ENCODE measurements at places on chromosomes 3 and 15.
A peak's percentile ranks its signal among the peaks of the same experiment; 100 is the strongest.

DNA sequence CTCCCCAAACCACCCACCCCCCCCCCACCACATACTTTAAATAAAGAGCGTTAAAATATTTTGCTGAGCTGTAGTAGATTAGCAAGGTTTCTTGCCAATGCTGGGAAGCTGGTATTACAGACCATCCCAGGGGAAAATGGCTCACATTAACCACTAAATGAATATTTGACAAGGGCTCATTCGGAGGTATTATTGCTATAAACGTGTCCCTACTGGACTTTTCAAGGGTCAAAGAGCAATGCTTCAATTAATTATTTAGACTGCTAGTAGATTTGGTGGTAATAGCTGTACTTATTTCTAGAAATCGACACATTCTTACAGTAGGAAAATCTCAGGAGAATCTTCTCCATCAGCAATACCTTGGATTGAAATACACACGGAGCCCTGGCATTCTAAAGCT, 5.2 kb downstream of the SOX2 start:
- DNase-seq: no peak

GRCh38 chr3:76410762-76411281, 625.5 kb upstream of the ZNF717 start:
- DNase-seq: no peak

- peak; percentile 74 for DNase-seq
These were observed 81.8 kb downstream of the WWTR1 start for GRCh38 chr3:149575961-149576564.

- DNase-seq: no peak
These were observed 393.6 kb upstream of the TPM1 start for GRCh38 chr15:62648954-62649353.

DNA sequence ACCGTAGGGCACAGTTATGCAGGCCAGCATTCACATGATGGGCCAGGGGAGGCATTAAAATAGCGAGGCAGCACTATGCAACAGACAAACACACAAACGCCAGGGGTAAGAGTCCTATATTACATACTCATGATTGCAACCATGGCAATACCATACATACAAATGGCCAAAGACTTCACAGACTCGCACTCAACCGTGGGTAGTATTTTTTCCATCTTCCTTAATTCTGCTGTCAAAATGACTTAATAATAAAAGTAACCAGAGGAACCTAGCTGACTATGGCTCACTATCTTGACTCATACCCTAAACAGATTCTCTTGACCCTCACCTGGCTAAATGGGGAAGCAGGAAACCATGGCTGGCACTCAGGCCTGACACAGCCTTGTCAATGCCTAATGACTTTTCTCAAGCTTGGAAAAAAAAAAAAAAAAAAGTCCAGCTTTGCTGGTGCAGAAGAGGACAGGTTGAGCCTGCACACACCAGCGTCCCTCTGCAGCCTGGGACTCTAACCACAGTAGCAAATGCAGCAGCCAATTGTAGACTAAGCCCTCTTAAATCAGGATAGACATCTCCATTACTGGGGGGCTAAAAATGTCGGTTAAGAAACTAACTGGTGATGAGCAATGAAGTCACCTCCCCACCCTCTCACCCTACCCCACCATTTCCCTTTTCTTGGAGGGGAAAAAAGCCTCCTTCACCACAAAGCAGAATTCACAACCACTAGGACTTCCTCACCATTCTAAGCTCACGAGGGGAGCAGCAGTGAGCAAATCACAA, 23.1 kb downstream of the CCDC12 start:
- DNase-seq: no peak

GRCh38 chr3:66606126-66606525, 105.3 kb upstream of the LRIG1 start:
- DNase-seq: no peak

DNA sequence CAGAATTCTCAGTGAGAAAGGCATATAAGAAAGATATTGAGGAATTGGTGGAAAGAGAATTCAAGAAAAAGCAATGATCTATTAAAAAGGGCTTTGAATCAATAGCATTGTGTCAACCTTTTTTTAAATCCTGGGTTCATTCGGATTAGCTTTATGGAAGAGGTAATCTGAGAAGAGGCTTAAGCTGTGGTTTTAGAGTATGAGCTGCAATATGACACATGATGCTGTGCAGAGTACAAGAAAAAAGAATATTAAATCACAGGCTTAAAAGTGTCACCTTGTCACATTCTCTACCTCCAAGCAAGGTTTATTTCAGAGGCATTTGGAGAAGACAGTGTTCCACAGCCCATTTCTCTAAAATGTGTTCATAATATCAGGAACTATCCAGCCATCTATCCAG, 128.9 kb downstream of the RTP4 start:
- DNase-seq: no peak

- DNase-seq: no peak
These were observed 147.6 kb downstream of the LRRK1 start for GRCh38 chr15:101066501-101067408.

GRCh38 chr15:81229586-81229985, 32.9 kb downstream of the IL16 start:
- no peak for DNase-seq

DNA sequence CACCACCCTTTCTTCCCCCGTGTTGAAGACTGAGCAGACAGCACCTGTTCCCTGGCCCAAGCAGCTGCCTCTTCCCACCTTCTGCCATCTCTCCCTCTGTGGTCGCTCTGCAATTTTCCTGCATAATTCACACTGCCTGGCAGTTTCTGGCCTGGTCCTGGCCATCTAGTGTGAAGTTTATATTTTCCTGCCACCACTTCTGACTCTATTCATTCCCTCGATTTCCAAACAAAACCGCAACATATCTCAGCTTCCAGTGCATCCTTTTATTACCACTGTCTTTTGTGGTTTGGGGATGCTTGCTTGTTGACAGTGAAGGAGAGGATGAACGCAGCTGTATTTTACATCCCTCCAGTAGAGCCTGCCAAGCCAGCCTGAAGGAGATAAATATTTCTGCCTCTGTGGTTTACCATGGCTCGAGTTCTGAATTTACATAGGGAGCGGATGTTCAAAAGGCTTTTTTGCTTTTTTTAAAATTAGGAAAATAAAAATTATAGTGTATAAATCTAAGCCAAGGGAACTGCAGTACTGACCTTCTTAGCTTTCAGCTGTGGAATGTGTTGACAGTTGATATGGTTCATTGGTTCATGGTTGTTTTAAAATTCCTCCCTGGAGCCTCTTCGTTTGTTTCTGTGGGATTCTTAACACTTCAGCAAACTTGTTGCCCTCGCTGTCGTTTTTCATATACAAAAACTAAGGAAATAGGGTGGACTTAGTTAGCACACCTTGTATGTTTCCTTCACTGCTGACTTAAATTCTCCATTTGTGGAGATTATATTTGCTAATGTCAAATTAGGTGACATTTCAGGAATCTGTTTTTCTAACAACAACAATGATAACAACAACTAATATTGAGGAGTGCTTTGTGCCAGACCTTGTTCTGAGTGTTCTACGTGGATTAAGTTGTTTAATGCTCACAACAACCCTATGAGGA, 250.5 kb downstream of the ADAMTSL3 start:
- peak; percentile 74 for DNase-seq

DNA sequence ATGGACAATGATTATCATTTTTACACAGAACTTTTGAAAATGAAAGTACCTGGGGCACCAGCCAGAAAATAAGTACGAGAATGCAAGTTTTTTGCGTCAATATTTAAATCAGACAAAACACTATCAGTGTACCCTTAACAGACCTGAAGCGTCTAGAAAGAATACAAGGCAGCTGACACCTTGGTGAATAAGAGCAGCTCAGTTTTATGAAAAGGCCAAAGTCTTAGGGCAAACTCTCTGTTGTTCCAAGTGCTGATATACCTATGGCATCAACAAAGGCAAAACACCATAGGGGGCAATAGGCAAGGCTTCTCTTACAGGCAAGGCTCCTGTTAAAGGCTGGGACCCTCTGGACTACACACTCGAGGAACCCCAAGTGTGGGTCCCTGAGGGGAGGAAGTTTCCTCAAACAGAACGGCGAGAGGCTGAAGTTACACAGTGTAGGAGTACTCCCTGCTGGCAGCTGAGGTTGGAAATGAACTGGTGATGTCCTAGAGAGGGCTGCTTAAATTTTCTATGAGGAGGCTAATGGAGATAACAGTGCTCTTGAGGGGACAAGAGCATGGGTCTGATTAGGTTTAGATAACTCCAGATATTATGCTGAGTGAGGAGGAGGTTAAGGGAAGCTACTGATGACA, 291.0 kb downstream of the TIGIT start:
- no peak for DNase-seq

DNA sequence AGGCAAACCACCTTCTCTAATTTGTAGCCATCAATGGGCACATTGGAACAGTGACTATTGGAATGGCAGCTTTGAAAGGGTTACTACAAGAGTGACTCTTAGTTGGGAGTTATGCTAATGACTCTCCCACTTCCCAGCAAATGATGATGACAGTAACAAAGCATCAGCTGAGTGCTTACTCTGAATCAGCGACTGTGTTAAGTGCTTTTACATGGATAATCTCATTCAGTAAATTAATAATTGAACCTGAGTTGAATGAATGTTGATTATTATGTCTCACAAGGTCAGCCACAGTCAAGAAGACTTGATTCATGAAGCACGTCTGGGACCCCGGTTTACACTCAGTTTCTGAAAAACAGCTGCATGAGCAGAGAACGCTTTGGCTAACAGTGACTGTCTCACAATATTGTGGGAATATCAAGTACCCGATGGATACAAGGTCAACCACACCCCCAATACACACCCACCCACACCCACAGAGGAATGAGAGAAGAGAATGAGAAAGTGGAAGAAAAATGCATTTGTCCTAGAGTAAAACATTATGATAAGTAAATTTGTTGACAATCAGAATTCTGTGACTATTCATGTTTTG, 242.0 kb upstream of the FEZF2 start:
- no peak for DNase-seq

- no peak for DNase-seq
These were observed 4.3 kb upstream of the ALPK3 start for GRCh38 chr15:84812842-84813241.

- no peak for DNase-seq
These were observed 82.3 kb downstream of the IQSEC1 start for GRCh38 chr3:12990781-12991480.

GRCh38 chr3:124174910-124175874, 183.3 kb upstream of the ROPN1 start:
- no peak for DNase-seq

- DNase-seq: no peak
These were observed 65.3 kb upstream of the FLNB start for GRCh38 chr3:57942872-57943283.

DNA sequence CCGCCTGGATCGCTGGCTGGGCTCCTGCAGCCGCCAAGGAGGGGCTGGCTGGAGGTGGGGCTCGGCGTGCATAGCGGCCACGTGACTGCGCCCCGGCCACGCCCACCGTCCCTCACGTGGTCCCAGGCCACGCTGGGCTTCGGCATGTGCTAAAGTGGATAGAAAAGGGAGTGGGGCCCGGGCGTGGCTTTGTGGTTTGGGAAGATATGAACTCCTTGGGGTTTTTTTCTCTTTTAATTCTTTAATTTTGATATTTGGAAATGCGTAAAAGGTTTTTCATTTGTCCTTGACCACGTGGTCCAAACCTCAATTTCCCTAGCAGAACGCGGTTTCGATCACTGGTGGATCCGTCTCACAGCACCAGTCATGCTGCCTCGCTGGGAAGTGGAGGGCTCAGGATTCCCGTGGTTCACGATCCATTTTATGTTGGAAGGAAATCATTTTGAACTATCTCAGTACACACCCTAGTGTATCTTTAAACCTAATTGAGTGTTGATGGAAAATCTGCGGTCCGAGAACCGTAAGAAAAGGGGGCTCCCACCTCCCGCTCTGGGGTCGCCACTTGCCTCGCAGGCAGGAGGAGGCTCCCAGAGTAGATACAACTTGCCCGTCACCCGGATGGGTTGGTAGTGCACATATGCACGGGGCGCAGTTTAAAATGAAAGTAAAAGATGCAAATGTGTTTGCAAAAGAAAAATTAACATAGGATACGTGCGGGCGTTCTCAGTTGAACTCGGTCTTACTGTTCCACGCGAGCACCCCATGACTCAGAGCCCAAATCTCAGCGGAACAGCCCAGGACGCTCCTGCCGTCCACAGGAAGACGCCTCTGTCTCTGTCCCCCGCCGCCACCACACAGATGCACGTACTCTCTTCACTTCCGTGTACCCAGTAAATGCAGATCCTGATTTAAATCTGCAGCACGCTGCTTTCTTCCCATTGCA, 141.9 kb downstream of the PGPEP1L start:
- peak; percentile 87 for DNase-seq

GRCh38 chr3:9785602-9786001, 6.7 kb downstream of the TADA3 start:
- DNase-seq: no peak

DNA sequence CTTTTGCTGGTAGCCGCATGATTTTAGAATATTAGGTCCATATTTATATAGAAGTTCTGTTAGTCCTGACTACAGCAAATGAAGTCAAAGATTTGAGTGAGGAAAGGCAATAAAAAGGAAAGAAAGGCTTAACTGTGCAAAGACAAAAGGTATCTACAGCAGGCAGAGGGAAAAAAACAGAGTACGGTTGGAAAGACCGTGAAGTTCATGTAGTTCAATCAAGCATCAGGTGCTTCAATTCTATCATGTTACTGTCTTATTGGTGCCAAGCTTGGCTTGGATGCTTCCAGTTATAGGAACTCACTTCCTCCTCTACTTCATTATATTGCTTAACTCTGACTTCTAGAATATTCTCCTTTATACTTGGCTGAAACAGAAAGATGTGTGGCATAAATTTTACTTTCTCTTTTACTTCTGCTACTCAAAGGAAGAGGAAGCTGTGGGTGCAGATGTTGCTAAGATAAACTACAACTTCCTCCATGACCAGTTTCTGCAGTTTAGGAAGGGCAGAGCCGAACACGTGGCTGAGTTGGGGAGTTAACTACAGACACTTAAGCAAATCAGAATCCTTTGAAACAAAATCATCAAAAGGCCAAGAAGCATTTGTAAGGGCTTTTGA, 72.6 kb upstream of the ZBED2 start:
- DNase-seq: no peak

- no peak for DNase-seq
These were observed 36.2 kb downstream of the NGLY1 start for GRCh38 chr3:25747033-25747432.

GRCh38 chr15:77901921-77902750, 175.4 kb downstream of the TBC1D2B start:
- DNase-seq: peak; percentile 15

DNA sequence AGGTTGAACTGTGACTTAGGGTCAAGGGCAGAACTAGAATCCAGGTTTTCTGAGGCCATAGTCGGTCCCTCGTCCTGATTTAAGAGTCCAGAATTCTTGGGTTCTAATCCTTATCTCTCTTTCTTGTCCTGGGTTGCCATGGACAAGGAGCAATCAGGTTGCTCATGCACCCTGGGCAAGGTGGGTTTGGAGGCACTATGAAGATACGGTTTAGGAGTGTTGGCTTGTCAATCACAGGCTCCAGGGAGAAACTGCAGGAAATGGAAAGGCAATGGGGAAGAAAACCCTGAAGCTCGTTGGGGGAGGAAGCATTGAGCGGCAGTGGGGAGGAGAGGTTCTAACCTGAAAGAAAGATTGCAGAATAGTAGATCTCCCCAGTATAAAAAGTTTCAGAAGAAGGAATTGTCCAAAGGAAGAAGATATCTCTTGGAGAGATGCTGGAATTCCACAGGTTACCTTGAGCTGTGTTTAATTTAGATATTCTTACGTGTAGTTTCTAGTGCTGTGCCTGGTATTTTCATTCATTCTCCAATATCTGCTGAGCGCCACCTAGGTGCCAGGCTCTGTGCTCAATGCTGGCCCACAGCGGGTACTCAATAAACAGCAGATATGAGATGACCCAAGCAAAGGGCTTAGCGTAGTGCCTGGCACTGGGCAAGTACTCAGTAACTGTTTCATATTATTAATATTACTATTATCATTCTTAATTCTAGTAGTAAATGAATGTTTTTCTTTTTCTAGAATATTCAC, 2.0 kb downstream of the ACAN start:
- no peak for DNase-seq

GRCh38 chr3:95162794-95163193, 1099.9 kb downstream of the NSUN3 start:
- DNase-seq: no peak

All from left hindlimb (tissue), 1 donor.